ENCODE measurements at places on chromosomes 5 and 9.

DNA sequence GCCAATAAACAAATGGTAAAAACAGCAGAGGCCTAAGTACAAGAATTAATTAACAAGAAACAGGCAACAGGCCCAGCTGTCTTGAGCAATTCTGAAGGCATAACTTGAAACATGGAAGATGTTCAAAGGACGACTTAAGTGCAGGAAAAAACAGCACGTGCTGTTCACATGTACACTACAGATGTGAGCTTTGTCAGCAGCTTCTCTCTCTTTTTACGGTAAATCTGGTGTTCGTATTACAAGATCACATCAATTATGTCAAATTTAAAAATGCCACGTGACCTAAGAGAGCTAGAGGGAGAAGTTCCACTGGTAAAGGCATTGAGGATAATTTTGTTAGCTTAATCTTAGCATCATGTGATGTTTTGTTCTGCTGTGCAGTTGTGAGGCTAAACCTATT, 281.1 kb downstream of the PSAT1 start:
- ATAC-seq, result no peak

GRCh38 chr5:138875552-138875875, 379 bp upstream of the LRRTM2 start:
- no peak for ATAC-seq

GRCh38 chr9:130276955-130277354, 11.4 kb downstream of the HMCN2 start:
- ATAC-seq, result peak; percentile 75

GRCh38 chr9:125202846-125203618, 2.7 kb downstream of the RABEPK start:
- ATAC-seq, result no peak

DNA sequence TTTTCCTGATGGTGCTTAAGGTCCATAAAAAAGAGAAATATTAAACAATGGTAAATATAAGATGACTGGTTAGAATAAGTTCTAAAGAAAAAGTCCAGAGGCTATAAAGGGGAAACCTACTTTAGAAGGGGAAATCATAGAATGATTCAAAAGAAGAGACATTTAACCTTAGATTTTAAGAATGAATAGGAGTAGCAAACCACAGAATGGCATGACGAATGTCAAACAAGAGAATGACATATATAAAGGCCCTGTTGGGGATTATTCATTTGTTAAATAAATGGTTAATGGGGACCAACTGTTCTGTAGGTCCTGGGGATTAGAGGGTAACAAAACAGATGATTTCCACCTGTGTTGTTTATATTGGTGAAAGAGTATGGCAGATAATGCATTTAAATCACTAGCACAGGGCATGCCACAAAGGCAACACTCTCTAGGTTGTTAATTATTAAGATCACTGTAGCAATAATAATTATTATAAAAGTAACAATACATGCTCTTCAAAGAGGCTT, 495.2 kb upstream of the GRIA1 start:
- no peak for ATAC-seq

DNA sequence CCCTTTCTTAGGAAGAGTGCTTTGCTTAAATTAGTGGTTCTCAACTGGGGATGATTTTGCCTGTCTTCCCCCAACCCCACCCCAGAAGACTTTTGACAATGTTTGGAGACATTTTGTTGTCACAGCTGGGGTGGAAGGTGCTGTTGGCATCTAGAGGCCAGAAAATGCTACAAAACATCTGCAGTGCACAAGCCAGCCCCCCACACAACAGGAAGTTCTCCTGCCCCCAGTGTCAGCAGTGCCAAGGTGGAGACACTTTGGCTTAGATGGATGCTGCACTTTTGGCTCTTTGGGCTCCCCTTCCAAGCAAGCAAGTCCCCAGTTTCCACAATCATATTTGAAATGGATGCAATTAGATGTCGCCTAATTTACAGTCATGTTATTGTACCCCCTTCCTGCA, 2.7 kb downstream of the HEMGN start:
- no peak for ATAC-seq

DNA sequence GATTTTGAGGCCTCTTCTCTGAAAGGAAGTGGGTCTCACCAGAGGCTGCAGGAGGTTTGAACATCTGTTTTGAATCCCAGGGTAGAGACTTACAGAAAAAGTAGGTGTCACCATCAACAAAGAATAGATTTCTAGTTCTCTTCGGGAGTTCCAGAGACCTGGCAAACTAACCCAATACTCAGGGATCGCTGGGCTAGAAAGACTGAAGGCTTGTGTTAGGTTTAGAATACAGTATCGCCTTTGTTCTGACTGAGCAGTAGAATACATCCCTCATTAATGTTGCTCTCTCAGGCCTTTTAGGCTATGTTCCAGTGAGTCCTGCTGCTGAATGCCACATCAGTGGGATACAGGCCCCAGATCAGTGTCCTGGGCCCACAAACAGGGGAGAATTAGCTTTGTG, 27.2 kb downstream of the RUSC2 start:
- no peak for ATAC-seq

GRCh38 chr5:107483231-107484024, 187.3 kb downstream of the EFNA5 start:
- ATAC-seq, result no peak

- no peak for ATAC-seq
Measured at GRCh38 chr5:82151662-82152061, 126.5 kb downstream of the RPS23 start.

GRCh38 chr5:130052752-130053151, 148.5 kb downstream of the CHSY3 start:
- ATAC-seq, result no peak

DNA sequence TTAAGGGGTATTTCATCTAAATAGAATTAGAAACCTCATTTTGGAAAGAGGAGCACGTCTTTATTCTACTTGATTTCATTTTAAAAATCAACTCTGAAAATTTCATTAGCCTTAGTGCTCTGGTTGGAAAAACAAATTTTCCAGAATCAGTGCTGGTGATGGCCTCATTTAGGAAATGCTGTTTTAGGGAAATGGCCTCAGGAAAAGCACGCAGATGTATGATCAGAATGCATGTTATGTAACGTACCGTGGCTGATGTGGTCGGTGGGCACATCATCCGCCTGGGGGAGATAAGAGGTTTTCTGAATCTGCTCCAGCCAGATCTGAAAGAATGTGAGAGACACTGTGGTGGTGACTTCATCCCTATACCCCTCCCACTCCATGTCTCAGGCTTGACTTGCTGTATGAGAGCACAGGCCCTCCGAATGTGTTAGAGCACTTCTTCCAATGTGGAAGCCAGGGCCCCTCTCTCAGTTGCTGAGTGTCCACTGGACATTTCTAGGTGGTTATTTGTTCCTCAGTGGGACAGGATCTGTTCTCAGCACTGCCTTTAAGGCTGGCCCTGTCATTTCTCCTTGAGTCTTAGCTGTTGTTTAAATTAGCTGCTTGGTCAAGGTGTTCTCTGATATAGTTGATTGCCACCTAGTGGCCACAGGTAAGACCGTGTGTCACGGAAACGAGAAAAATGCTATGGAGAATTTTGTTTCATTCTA, 96.5 kb downstream of the ARHGAP26 start:
- peak; percentile 66 for ATAC-seq

DNA sequence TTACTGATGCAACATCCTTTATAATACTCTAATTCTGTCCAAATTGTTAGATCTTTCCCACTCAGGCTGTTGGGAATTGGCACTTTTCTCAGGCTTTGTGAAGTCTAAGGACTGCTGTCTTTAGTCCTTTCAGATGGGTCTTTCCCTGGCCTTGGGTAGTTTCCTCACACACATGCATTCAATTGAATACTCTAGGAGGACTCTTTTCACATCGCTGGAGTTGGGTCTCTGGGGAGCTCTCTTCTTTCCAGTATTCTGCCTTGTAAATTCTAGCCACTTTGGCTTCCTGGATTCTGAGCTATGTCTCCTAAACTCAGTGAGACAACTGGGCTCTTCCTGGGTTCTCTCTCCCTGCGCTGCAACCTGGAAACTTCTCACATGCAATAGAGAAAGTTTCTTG, 215.5 kb downstream of the SNX18 start:
- no peak for ATAC-seq

DNA sequence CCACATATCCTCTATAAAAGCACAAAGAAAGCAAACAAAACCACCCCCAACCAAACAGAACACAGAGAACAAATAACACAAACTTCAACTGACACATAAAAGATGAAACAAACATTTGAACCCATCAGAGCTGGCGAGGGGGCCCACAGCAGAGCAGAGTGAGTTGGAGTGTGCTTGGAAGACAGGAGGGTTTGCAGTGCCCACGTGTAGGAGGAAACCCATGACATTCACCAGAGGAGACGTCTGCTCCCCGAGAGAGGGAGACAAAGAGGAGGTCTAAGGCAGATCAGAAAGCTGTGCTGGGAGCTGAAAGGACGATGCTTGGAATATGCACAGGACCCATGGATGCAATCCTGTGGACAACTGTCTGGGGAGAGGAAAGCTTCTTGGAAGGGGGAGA, 27.0 kb downstream of the MRPL36 start:
- ATAC-seq, result no peak

DNA sequence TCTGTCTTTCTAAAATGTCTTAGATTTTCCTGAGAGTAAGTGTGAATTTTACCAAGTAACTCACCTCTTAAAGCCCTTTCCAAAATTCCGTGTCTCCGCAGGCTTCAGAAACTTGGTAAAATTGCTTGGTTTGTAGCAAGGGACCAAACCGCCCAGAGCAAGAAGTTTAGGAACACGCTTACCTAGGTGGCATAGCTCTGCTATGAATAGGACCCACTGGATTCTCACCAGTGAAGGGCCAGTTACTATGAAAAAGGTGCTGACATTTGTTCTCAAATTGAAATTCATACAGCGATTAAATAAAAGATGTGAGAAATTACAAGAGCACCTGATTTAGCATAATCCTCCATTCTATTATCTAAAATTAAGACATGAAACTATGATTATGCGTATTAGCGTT, 6.7 kb downstream of the NME5 start:
- no peak for ATAC-seq

DNA sequence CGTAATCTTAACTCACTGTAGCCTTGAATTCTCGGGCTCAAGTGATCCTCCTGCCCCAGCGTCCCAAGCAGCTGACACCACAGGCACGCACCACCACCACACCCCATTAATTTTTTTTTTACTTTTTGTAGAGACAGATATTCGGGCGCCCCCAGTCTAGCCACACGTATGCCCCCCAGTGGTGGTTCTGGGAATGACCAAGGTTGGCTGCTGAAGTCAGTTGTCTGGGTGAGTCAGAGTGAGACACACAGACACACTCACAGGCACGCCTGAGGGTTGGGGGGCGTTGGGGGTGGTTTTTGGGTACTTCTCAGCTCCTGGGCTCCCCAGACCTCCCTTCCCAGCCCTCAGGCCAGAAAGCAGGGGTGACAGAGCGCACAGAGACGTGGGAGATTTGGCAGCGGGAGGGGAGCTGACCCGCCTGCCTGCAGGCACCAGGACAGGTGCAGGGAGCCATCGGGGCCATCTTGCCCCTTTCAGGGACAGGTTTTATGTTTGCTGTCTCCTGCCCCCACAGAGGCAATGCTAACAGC, 4.2 kb upstream of the ENTPD8 start:
- ATAC-seq, result peak; percentile 83

GRCh38 chr5:14465116-14465515, 116.5 kb upstream of the OTULINL start:
- ATAC-seq, result no peak

DNA sequence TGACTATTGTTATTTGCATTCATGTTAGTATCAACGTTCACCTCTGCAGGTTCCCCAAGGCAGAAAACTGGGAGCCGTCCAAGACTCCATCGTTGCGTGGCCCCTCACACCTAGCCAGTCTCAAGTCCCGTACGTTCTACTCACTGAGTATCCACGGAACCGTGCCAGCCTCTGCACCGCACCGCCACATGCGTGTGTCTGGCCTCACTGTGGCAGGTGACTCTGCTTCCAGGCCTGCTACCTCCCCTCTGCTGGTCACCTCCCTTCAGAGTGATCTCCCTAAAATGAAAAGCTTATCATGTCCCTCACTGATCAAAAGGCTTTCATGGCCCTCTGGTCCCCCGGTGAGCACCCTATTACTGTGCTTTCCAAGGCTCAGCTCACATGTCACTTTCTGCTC, 108.1 kb downstream of the GABBR2 start:
- no peak for ATAC-seq

GRCh38 chr5:68708156-68708841, 385.5 kb upstream of the SLC30A5 start:
- no peak for ATAC-seq

DNA sequence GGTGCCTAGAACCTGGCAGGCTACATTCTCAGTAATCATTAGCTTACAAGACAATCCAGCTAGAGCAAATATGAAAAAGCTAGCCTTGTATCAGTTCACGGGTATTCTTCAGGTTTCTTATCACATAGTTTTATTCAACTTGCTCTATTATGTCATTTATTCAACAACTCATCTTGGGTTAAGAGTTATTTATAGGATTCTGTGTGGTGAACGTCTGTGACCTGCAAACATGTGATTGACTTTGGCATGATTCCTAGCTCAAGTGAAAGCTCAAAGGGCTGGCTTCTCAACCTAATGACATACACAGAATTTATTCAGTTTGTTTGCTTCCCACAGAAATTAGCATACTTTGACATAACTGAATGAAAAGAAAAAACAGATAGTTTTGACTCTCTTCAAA, 173.1 kb downstream of the PLPPR1 start:
- no peak for ATAC-seq

DNA sequence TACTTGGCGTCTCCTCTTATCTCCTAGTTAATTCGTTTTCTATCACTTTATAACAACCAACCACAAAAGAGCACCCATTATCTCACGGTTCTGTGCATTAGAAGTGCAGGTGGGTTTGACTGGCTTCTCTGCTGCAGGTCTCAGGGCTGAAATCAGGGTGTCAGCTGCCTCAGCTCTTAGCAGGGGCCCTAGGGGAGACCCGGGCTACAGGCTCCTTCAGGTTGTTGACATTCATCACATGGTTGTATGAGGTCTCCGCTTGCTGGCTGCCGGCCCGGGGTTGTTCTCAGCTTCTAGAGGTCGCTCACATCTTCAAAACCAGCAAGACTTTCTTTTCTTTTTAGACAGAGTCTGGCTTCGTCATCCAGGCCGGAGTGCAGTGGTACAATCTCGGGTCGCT, 2.9 kb upstream of the ZMYND19 start:
- ATAC-seq, result no peak

- ATAC-seq, result peak; percentile 59
Measured at GRCh38 chr5:127517110-127517479, 345 bp upstream of the PRRC1 start.

GRCh38 chr5:53476531-53477480, 3.6 kb upstream of the FST start:
- ATAC-seq, result no peak

DNA sequence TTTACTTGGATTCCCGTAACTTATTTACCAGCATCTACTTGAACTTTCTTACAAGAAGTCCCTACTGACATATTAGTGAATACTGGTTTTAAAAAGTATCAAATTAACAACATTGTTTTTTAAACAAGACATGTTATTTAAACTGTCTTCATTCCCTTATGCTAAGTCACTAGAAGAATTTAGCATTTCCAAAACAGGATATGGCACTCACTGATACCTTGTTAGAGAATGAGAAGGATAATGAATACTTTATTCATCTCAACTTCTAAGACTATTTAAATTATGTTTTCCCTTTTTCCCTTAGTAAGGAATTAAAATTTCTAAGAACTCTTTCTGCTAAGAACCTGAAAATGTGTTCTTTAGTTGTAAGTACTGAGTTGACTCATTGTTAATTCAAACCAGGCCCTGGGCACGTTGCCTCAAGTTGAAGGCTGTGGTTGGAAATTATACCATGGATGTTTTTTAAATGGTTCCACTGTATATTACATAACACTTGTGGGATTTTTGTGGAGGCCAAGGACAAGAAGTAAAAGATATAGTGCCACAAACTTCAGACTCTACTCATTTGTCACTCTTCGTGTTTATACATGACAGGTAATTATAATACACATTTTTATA, 219.0 kb upstream of the EDIL3 start:
- no peak for ATAC-seq

GRCh38 chr5:63128761-63129160, 550.1 kb downstream of the LRRC70 start:
- ATAC-seq, result no peak
